ENCODE measurements at places on chromosomes 2 and 18.

- no peak for DNase-seq
These were observed 523.5 kb downstream of the TMEM182 start for GRCh38 chr2:103285354-103285753.

DNA sequence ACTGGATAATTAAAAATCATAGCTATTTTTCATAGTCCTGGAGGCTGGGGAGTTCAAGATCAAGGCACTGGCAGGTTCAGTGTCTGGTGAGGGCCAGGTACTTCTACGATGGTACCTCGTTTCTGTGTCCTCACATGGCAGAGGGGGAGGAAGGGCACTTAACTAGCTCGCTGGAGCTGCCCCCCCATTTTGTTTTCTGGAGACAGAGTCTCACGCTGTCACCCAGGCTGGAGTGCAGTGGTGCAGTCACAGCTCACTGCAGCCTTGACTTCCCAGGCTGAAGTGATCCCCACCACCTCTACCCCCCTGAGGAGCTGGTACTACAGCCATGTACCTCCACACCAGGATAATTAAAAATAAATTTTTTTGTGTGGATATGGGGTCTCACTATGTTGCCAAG is 40.3 kb downstream of the ASB1 start:
- DNase-seq, result no peak

GRCh38 chr2:195706161-195706900 is 49.3 kb downstream of the SLC39A10 start:
- no peak for DNase-seq

- DNase-seq, result no peak
These were observed 73.0 kb upstream of the NFU1 start for GRCh38 chr2:69510204-69510603.

- DNase-seq, result no peak
These were observed 66.9 kb downstream of the CIB4 start for GRCh38 chr2:26574066-26574899.

GRCh38 chr2:158750458-158751125 is 44.5 kb upstream of the DAPL1 start:
- no peak for DNase-seq

GRCh38 chr2:120831086-120831485 is 95.4 kb downstream of the GLI2 start:
- DNase-seq, result no peak

- no peak for DNase-seq
These were observed 100.5 kb downstream of the SLC4A3 start for GRCh38 chr2:219727771-219728429.

DNA sequence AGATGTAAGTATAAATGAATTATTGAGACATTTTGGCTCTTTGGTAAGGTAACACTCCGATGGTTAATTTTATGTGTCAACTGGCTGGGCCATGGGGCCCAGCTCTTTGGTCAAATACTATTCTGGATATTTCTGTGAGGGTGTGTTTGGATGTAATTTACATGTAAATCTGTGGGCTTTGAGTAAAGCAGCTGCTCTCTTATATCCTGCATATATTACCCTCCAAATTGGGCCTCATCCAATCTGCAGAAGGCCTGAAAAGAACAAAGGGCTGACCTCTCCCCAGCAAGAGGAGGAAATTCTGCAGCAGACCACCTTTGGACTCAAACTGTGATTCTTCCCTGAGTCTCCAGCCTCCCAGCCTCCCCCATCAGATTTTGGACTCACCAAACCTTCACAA is 464.1 kb downstream of the PLCL1 start:
- no peak for DNase-seq

DNA sequence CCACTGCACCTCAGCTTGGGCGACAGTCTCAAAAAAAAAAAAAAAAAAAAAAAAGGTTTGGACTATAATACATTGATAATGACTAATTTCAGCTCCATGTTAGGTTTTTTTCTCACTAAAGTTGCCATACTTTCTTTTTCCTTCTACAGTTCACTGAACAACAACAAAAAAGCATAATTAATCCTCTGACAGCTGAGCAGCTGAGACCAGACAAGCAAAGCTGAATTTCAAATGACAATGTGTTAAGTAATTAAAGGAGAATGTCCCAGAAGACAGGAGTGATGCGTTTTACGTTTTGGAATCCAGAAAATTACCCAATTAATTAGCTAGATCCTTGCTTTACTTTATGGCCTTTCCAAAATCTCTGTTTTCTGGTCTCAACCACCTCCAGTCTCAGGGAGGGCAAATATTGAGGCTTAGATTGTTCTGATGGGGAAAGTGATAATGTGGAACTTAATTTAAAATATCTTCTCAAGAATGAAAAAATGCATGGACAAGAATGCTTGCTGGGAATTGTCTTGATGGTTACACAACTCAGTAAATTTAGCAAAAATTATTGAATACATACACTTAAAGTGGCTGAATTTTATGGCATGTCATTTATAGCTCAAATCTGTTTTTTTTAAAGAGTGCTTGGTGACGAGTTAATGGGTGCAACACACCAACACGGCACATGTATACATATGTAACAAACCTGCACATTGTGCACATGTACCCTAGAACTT is 17.4 kb upstream of the RMDN2 start:
- no peak for DNase-seq

DNA sequence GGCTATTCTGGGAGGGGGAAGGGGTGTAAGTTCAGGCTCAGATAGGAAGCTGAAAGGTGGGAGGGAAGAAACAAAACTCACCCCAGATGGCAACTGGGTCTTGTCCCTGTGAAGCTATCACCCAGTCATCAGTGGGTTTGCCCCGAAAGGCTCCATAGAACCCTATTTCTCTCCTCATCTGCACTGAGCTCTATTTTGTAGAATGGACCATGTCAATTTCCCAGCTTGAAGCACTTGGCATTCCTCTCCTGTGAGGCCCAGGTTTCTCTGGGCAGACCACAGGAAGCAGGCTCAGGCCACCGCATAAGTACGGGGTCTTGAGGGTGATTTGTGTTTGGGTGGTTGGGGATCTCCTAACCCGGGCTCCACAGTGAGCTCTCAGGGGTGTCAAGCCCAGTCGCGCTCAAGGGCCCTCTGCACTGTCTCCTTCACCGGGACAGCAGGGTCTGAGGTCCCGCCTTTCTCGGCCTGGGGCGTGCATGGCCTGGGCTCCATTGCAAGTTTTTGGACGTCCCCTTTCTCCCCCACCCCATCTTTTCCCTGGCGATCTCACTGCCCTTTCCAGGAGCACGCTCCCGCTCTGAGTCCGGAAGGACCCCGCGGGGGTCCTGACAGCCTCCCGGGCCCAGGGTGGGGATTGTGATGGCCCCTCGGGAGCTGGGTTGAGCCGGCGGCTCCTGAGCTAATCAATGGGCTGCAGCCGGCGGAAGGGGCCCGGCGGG is 27.3 kb upstream of the NOTO start:
- no peak for DNase-seq

GRCh38 chr2:31563273-31563839 is 17.4 kb downstream of the SRD5A2 start:
- DNase-seq, result no peak

DNA sequence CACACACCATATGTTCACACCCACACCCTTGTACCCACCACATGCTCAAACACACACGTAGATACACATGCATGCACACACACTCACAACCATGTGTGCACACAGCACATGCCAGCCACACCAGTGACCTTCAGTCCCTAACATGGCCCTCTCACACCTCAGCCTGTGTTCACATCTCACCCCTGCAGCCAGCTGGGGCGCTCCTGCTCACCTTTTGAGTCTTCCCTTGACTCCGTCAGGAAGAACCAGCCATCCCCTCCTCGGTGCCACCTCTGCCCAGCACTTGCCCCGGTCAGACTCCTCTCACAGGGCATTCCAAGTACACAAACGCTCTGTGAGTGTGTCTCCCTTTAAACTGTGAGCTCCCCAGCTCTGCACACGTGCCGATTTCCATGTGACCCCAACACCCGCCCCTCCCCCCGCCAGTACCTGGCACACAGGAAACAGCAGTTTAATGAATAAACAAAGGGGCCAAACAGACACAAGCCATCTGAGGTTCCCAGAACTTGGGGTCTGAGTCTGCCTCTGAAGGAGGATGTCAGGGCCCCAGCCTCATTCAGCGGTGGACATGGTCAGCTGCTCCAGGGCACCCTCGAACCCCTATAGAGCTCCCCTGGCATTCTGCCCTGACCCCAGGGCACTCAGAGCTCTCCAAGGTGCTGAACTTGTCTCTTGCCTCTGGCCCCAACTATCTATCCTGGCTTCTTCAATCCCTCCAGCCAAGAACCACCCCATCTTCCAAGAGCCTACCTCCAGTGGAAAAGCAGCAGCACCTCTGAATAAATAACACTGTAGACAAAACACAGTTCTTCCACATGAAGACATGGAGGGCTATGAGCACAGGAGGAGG is 252.9 kb downstream of the ATAD2B start:
- no peak for DNase-seq

DNA sequence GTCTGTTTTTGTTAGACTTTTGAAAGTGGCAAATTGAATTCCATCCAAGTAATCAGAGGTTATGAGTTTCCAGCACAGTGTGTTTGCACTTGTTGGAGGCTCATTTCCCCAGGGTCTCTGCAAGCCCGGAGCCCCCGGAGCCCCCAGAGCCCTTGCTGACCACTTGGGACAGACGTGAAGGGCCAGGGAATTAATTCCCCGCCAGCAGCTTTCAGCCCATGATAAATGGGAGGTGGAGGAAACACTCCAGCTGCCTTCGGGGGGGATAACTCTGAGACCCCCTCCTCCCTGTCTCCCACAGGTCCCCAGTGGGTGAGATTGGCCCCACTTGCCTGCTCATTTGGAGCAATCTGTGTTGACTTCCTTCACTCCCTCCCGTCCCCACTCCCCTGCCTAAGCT is 79.2 kb downstream of the KLHL29 start:
- no peak for DNase-seq

DNA sequence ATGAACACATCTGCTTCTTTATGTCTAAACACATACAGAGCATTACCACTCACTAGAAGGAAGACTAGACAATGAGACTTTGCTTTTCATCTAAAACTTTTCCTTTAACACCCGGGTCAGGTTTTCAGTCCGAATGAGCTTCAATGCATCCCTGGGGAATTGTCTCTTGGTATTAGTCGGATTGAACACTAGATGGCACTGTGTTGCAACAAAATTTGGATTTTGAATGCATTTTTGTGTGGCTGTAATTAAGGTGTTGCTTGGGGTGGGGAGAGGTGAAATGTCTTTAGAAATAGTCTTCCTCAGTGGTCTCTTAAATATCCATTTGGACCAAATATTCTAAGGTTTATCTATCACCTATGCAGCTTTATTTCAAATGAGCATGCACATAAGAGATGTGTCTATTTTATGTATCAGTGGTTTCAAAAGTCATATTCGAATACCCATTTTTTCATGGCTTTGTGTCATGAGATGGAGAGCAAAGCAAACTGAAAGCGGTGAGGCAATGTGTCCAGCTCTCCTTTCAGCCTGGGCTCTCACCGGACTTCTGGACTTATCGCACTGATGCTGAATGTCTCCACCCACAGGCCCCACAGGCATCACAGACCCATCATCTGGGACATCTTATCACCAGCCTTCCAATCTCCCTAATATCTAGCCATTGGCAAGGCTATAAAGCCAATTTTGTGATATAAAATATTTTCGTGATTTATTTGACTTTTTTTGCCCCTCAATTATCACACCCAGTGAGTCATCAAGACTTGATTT is 510.3 kb downstream of the RNF144A start:
- no peak for DNase-seq

DNA sequence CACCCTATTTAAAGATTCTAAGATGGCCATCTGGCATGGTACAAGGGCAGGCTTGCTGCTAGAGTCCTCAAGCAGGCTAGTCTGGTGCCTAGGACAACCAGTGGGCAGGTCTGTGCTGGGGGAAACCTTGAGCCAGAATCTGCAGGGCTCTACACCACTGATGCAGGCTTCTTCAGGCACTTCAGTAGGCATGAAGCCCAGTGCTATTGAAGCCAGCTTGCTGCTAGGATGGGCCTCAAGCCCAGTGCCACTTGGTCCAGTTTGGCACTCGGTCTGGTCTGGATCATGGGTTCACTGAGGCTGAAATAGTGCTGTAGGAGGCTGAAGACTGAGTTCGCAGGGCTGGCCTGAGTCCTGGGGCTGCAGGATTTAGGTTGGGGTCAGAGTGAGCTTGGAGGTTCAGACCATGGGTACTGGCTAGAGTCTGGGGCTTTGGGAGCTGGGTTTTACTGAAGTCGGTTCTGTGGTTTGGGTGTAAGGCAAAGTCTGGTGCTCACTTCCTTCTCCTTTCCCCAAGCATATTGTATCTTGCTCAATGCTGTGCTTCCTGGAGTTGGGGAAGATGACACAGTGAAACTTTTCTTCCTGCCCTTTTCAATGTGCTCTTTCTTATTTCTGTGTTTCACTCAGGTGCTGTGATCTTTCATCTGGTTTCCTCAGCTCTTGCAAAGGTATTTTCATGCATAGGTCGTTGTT is 41.2 kb downstream of the SP100 start:
- DNase-seq, result no peak

GRCh38 chr2:72136933-72137497 is 10.6 kb downstream of the CYP26B1 start:
- no peak for DNase-seq

DNA sequence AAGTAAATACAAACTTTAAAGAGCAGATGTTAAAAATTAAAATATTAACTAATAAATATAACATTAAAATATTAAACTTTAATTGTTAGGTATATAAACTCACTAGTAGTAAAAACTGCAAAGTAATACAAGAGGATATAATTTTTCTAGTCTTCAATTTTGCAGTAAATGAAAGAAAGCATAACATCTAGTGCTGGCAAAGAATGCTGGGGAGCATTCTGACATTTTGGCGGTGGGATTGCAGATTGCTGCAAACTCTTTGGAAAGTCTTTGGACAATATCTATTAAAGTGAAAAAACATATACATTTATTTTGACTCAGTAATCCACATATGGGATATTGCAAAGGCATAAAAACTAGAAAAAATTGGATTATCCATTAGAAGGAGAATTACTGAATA is 175.0 kb downstream of the GCA start:
- DNase-seq, result no peak

DNA sequence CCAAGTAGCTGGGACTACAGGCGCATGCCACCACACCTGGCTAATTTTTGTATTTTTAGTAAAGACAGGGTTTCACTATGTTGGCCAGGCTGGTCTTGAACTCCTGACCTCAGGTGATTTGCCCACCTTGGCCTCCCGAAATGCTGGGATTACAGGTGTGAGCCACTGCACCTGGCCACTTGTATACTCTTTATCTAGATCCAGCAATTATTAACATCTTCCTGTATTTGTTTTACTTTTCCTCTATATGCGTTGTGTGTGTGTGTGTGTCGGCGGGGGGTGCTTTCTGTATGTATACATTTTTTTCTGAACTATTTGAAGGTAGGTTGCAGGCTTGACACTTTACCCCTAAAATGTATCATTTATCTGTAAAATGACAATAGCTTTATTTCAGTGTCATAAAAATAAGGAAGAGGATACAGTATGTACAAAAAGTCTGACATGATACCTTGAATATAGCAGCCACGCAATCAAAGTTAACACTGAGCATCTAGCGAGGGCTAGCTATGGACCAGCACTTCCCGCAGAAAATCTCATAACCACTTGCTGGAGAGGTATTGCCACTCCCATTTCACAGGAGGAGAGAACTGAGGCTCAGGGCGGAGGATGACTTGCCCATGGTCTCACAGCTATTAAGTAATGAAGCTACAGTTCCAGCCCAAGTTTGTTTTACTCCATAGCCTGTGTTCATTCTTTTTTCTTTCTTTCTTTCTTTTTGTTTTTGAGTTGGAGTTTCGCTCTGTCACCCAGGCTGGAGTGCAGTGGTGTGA is 251.3 kb downstream of the MYCN start:
- no peak for DNase-seq
